ENCODE measurements at places on chromosomes 7 and 10.

DNA sequence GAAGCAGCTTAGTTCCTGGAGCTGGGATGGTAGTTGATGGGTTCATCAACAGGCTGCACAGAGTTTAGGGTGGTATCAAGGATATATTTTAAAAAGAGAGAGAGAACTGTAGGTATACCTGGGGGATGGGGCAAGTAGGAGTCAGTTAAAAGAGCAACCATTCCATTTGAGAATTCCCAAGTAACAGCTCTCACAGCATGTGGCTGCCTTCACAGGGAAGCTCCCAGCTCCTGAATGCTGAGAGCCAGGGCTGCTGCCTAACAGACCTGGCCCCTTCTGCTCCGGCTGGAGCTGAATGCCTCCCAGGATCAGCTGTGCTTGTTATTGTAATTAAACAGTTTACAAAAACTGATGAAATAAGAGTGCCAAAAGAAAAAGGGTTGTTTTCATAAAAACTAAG lies 58.8 kb upstream of the GPR26 start:
- no peak for DNase-seq

- DNase-seq, result peak; percentile 27
These were observed 151.5 kb downstream of the ANK3 start for GRCh38 chr10:60237977-60238758.

GRCh38 chr10:34112171-34112782 lies 702.8 kb downstream of the PARD3 start:
- no peak for DNase-seq

GRCh38 chr7:22879709-22880306 lies 57.2 kb upstream of the TOMM7 start:
- DNase-seq, result no peak

DNA sequence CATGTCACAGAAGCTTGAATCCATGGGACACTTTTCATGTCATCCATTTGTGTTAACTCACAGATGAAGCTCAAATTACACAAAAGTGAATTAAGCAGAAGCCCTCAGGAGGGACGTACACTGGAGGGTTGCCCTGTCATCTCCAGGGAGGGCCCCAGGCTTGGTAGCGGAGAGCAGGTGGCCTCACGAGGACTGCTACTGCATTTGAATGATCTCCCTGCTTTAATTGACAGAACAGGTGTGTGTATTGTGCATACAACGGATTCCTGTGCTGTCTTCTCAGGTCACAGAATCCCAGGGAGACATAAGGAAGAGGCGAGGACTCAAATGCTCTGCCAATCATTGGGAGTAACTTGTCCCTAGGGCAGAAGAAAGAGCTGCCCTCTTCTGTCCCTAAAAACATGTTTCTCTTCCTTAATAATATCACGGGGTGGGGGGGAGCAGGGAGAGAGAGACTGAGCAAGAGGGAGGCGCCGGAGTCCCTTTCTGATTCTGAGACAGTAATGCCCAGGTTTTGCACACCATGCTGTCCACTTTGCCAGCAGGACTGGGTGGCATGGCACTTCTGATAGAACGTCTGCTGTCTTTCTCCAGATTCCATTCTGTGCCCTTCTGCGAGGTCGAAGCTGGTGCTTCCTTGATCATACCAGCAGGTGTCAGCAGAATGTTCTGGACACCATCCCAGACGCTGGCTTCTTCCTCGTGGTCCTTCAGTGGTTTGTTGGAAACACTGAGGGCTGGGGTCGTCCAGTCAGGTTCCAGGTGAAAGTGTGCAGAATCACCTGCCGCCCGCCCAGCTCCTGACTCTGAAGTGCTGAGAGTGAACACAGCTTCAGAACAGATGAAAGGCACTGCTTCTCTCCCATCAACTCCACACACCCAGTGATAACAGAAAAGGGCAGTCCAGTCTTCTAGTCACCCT lies 26.2 kb upstream of the RASGEF1A start:
- peak; percentile 11 for DNase-seq

GRCh38 chr10:85187047-85187446 lies 858.7 kb downstream of the CCSER2 start:
- no peak for DNase-seq

GRCh38 chr10:124003481-124003870 lies 89.9 kb downstream of the CHST15 start:
- no peak for DNase-seq

- DNase-seq, result no peak
These were observed 292.1 kb downstream of the BBS9 start for GRCh38 chr7:33421429-33421828.

DNA sequence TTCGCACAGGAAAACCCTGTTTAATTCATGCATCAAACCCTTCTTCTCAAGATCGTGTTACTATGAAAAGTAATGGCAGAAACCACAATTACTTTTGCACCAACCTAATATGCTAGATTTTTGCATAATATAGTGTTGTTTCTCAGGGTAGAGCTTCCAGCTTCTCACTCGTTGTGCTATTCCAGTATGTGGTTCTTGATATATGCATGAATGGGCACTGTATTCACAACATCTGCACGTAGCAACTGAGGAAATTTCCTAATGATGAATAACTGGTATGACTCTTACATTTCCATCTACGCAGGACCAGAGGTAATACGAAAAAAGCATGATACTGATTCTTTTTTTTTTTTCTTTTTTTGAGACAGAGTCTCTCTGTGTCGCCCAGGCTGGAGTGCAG lies 326.6 kb upstream of the GALNT17 start:
- DNase-seq, result no peak

- no peak for DNase-seq
These were observed 12.4 kb upstream of the GSTK1 start for GRCh38 chr7:143250822-143251221.

DNA sequence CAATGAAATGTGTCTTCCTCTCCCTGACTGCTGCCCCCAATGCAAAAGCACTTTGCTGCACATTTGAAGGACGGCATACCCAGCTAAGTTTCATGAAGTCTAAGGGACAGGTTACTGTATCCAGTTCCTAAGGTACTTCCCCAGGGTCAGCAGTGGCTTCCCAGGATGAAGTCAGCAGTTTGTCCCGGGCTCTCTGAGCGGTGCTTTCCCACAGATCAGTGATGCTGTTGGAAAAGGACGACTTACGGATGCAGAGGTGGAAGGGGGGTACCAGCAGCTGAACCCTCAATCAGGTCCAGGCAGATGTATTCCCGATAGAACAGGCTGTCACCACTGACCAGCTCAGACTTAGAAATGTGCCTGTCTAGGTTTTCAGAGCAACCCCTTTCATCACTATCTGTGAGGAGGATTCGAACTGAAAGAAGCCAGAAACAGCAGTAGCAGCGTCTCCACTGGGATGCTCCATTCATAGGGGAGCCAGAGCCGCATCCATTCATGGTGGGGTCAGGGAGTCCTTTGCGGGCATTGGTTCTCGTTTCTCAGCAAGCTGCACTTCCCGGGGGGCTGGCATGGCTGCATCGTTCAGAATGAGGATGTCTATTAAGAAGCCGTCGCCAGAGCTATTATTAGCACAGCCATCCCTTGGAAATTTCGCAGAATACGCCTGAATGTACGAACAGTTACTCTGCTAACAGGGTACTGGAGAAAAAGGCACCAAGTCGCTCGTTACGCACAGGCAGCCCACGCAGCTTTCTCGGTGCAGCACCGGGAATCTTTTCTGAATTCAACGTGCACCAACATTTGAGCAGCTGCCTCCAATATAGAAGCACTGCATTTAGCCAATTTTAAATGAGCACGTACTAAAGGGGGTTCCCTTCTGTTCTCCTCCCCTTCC lies 303.7 kb downstream of the PRPF18 start:
- DNase-seq, result no peak

DNA sequence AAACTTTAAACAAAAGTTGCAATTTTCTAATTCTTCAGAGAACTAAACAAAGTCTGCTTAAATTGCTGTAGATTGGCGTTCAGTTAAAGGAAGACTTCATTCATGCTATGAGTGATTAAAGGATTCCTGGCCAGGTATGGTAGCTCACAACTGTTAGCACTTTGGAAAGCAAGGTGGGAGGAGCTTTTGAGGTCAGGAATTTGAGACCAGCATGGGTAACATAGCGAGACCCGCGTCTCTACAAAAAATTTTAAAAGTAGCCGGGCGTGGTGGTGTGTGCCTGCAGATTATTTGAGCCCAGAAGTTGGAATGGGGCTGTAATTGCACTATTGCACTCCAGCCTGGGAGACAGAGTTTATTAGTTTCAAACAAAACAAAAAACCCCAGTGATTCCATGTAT lies 13.5 kb upstream of the SCRN1 start:
- DNase-seq, result no peak

DNA sequence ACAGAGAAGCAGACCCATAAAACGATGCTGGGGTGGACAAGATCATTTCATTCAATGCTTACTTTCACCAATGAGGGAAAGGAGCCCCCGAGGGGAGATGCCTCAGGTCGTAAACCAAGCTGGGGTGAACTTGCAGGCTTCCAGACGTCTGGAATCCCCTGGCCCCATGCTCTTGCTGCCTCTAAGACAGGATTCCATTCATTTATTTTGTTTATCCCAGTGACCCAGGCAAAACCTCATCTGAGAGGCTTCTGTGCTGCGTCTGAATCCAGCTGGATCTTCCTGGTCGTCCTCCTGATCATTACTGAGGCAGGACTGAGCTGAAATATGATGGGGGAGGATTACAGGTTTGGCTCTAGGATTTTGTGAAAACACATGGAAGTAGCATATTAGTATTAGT lies 182.9 kb downstream of the MYOF start:
- DNase-seq, result no peak

- DNase-seq, result no peak
These were observed 268.0 kb upstream of the SEMA3D start for GRCh38 chr7:85454904-85455303.

DNA sequence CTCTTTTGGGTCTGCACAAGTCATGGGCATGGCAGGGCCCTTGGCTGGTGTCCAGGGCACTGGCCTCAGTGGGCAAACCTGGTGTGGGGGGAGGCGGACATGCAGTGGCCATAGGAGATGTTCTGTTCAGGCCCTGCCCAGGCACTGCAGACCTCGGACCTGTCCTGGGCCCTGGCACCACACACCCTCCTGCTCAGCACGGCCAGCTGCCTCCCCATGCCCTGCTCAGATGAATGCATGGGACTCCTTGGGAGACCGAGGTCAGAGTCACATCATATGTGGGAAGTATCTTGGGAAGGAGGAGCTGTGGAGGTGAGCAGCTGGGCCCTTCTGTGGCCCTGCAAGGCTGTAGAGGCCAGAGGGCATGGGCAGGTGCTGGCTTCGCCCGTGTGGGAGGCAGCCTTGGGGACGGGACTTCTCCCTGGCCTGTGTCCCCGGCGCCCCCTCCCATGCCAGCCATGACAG lies 130.8 kb downstream of the VIPR2 start:
- DNase-seq, result no peak

GRCh38 chr10:3350205-3350604 lies 177.6 kb upstream of the PITRM1 start:
- no peak for DNase-seq

DNA sequence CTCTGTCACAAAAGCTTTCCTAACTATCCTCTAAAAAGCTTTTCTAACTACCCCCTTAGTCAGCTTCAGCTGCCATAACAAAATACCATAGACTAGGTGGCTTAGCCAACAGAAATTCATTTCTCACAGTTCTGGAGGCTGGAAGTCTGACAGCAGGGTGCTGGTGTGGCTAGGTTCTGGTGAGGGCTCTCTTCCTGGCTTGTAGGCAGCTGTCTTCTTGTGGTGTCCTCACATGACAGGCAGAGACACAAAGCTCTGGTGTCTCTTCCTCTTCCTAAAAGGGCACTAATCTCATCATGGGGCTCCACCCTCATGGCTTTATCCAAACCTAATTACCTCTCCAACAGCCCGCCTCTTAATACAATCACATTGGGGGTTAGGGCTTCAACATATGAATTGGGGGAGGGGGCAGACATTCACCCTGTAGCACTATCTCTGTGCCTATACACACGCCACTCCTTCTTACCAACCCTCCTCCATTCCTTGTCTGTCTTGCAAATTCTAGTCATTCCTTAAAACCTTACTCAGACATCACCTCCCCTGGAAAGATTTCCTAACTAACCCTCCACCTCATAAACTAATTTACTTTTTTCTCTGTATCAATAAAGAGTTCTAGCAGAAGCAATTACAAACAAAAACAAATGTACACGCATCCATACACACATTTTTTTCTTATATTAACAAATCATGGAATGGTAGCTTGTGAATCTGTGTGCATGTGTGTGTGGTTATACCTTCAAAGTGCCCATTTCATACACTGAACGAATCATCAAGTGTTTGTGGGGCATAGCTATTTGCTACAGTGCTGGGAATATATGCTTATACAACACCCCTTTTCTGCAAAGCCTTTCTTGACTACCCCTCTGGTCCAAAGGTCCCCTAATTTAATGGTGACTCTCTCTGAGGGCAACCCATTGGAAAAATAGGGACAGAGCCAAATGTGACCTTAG lies 26.4 kb downstream of the RHOBTB1 start:
- no peak for DNase-seq

GRCh38 chr7:135845415-135846075 lies 96.9 kb upstream of the FAM180A start:
- no peak for DNase-seq

GRCh38 chr7:23276376-23276775 lies 22.8 kb upstream of the MALSU1 start:
- no peak for DNase-seq

DNA sequence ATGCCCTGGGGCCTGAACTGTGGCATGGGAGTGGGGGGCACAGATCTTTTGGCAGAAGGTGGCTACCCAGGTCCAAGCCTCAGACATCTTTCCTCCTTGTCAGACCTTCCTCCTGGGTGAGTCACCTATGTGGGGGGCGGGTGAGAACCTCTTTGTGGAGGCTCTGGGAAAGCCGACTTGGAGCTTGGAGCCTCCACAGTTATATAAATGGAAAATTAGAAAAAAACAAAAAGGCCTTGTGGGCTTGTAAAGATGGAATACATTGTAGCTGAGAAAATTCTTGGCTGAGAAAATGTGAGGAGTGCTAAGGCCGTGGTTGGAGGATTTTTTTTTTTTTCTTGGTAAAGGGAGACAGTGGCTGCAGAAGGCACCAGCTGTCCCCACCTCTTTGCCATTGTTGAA lies 292.5 kb downstream of the CCDC3 start:
- no peak for DNase-seq

DNA sequence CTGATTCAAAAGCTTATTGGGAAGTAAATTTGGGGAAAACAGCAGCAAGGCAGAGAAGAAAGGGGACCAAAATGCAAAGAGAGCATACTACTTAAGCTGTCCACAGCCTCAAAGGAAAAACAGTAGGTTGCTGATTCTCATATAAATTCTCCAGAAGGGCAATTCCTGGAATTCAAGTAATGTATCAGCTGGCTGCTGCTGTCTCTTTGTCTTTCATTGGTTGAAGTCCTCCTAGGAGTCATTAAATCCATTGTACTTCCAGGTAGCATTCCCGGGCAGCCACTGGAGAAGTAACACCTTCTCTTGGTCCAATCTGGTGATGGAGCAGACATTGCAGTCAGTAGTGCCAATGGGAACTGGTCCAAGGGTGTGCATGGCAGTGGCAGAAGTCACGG lies 22.7 kb downstream of the BET1 start:
- no peak for DNase-seq

- DNase-seq, result no peak
These were observed 145.3 kb downstream of the DIP2C start for GRCh38 chr10:543862-544822.

GRCh38 chr7:156353352-156353751 lies 287.2 kb upstream of the RNF32 start:
- no peak for DNase-seq

GRCh38 chr7:94314413-94315410 lies 80.0 kb upstream of the COL1A2 start:
- no peak for DNase-seq

All from AG09309 (cell line).